Calu3 (cell line): ENCODE measurements at places on chromosomes 7 and 10.

- H3K4me3 ChIP-seq: no peak overlapping the region
- no peaks in the 10 kb centered on the region for H3K36me3 ChIP-seq
- H3K4me1 ChIP-seq: peaks cover 12% of the 10 kb centered on the region
- no peak overlapping the region for H3K27ac ChIP-seq
- DNase-seq: no peak
- no peaks in the 10 kb centered on the region for H3K27me3 ChIP-seq
Measured at GRCh38 chr7:101112233-101112632, 14.7 kb upstream of the SERPINE1 start.

- peaks cover 16% of the 10 kb centered on the region for H3K4me1 ChIP-seq
- peaks cover 92% of the 10 kb centered on the region for H3K27me3 ChIP-seq
- no peaks in the 10 kb centered on the region for H3K36me3 ChIP-seq
Measured at GRCh38 chr10:100744136-100744986, 1.0 kb upstream of the PAX2 start.

DNA sequence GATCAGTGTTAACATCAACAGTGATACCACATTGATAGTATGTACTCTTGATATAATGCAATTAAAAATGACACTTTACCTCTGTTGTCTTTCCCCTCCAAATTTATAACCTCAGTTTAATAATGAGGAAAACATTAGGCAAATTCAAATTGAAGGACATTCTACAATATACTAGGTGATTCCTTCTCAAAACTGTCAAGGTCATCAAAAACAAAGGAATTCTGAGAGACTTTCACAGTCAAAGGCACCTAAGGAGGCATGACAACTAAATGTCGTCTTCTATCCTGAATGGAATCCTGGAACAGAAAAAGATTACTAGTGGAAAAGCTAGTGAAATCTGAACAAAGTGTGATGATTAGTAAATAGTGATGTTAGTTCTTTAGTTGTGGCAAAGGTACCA lies 22.3 kb upstream of the NXPH1 start:
- no peaks in the 10 kb centered on the region for H3K36me3 ChIP-seq
- H3K27ac ChIP-seq: no peak overlapping the region
- H3K4me3 ChIP-seq: no peak overlapping the region
- no peak for DNase-seq
- H3K4me1 ChIP-seq: no peaks in the 10 kb centered on the region

- H3K4me3 ChIP-seq: no peak overlapping the region
- no peaks in the 10 kb centered on the region for H3K27me3 ChIP-seq
Measured at GRCh38 chr10:51340366-51340765, 266.1 kb downstream of the PRKG1 start.

DNA sequence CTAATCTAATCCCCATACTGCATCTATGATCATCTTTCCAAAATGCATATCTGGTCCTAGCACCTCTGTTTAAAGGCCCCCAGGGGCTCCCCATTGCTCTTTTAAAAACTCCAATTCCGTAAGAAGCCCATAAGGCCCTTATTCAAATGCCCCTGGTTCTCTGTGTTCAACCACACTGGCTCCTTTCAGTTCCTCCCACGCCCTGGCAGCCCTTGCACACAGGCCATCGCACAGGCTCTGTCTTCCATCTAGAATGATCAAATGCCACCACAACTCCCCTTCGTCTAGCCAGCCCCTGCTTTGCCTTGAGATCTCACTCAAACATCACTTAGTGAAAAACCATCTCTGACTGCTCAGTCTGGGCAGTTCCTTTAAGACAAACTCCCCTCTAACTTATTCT lies 112.9 kb upstream of the LYZL2 start:
- H3K4me3 ChIP-seq: no peak overlapping the region
- peaks cover 14% of the 10 kb centered on the region for H3K27me3 ChIP-seq
- no peak overlapping the region for H3K27ac ChIP-seq
- no peaks in the 10 kb centered on the region for H3K4me1 ChIP-seq
